ENCODE measurements at places on chromosomes 3 and 15. TPM values are rescaled to one million over a fixed set of nuclear protein-coding genes. Genes with fewer than 3 reads are reported as not detected.

ACKR2 gene
- not detected for total RNA-seq

RTP3 gene
- total RNA-seq = not detected

TMEM207 gene
- not detected for total RNA-seq

IQCF5 gene
- not detected for total RNA-seq

TMEM39A gene
- 27.9 TPM for total RNA-seq

C2CD4A gene
- not detected for total RNA-seq

LMLN gene
- total RNA-seq = 3.5 TPM

GAP43 gene
- not detected for total RNA-seq

ISL2 gene
- 3.6 TPM for total RNA-seq

MTFMT gene
- total RNA-seq = 17.8 TPM

SLC27A2 gene
- total RNA-seq = not detected

MME gene
- total RNA-seq = 0.47 TPM

GPX1 gene
- 247 TPM for total RNA-seq

ITIH1 gene
- total RNA-seq = not detected

BRK1 gene
- total RNA-seq = 58.1 TPM

DUSP7 gene
- total RNA-seq = 9.7 TPM

ADAMTSL3 gene
- total RNA-seq = 0.10 TPM

ARL13B gene
- total RNA-seq = 6.6 TPM

PDIA5 gene
- total RNA-seq = 40.4 TPM

CSTA gene
- total RNA-seq = 1.7 TPM

OR5H6 gene
- not detected for total RNA-seq

FAM81A gene
- not detected for total RNA-seq

SATB1 gene
- total RNA-seq = not detected

IL17RD gene
- total RNA-seq = 2.5 TPM

SRGAP3 gene
- total RNA-seq = 0.07 TPM

ANKUB1 gene
- total RNA-seq = not detected

LRRC3B gene
- not detected for total RNA-seq

KIF15 gene
- total RNA-seq = 18.1 TPM

DNAJB8 gene
- not detected for total RNA-seq

PLA2G4E gene
- not detected for total RNA-seq

LCTL gene
- total RNA-seq = 0.43 TPM

ATXN7 gene
- total RNA-seq = 0.37 TPM

CLEC3B gene
- 2.0 TPM for total RNA-seq

SH2D7 gene
- total RNA-seq = not detected

ZNF385D gene
- 0.44 TPM for total RNA-seq

SLC28A2 gene
- total RNA-seq = not detected

CD96 gene
- not detected for total RNA-seq

SAMMSON gene
- not detected for total RNA-seq

SV2B gene
- total RNA-seq = not detected

ITPKA gene
- total RNA-seq = 1.4 TPM

RMDN3 gene
- 43.1 TPM for total RNA-seq

All from MG63 (cell line).